ENCODE measurements at places on chromosomes 2 and 18.
A peak's percentile ranks its signal among the peaks of the same experiment; 100 is the strongest.

GRCh38 chr2:20182241-20182931 lies 42.5 kb downstream of the SDC1 start:
- no peak for DNase-seq

DNA sequence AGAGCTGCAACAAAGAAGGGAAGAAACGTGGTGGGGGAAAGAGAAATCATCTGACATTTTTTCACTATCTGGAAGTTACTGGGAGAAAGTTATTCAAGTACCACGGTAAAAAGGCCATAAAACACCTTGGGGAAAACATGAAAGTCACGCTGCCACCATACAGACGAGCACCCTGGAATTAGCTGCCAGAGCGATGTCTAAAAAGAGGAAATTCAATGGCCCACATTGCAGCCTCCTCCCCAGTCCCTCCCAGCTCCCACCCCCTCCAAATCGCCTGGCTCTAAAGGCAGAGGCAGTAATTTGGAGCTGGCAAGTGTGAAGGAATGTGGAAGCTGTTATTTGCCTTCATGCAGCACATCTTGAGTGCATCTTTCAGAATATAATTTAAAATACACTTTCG lies 192.0 kb downstream of the ALK start:
- no peak for DNase-seq

GRCh38 chr2:150925611-150926010 lies 336.1 kb downstream of the RBM43 start:
- no peak for DNase-seq

GRCh38 chr18:48902023-48902855 lies 48.5 kb downstream of the SMAD7 start:
- DNase-seq = no peak

DNA sequence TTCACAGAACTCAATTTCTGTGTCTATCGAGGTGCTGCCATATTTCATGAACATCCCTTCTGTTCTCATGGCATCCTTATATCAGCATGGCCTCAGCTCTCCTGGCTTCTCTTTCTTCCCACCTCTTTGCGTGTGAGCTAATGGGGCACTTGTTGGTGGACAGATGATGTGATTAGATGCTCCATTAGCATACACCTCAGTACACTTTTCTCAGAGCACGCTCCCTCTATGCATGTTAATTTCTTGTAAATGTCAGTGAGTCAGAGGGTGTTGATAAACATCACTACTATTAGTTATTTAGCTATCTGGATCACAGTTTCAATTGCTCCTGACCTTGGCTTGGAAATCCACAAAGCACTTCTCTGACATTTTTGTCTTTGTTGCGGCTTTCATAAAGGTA lies 159.4 kb downstream of the CD8B2 start:
- DNase-seq = no peak

GRCh38 chr2:57990118-57990725 lies 56.4 kb upstream of the VRK2 start:
- no peak for DNase-seq

DNA sequence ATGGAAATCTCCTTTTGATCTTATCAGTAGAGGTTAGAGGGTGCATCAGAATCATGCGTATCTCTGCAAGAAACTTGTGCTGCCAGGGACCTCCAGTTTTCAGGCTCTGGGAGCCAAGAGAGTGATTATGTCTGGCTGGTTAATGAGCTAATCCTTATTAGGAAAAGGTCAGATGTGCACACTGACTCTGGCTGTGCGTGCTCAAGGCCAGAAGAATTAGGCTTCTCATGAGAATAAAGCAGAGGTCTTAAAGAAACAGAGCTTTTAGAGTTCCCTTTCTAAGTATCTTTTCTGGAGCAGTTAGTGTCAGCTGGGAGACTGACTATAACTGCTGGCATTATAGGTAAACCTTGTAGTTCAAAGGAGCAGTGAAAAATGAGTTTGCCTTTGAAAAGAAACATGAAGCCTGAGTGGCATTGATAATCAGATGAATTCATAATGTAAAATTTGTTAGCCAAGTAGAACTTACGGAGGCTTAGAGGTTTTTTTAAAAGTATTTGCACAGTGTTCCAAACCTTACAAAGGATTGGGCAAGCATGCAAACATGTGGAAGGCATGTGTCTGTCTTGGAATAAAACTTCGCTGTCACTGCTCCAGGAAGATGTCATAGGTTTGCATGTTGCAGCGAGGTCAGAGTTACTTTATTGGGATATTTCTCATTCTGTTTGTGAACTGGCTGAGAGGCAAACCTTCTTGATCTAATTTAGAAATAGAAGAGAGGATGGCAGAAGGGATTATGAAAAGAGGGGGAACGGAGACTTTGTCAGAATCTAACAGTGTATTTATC lies 151.7 kb downstream of the ARHGAP28 start:
- no peak for DNase-seq

DNA sequence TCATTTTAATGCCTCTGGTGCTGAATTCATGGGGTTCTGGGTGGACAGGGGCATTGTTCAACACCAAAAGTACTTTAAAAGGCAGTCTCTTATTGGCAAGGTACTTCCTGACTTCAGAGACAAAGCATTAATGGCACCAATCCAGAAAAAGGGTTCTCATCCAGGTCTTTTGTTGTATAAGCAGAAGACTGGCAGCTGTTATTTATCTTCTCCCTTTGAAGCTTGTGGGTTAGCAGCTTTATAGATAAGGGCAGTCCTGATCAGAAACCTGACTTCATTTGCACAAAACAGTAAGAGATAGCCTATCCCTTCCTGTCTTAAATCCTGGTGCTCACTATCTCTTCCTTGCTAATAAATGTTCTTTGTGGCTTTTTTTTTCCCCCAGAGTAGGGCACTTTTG lies 68.8 kb downstream of the VPS54 start:
- DNase-seq = no peak

GRCh38 chr2:160365716-160366367 lies 127.8 kb downstream of the RBMS1 start:
- no peak for DNase-seq

DNA sequence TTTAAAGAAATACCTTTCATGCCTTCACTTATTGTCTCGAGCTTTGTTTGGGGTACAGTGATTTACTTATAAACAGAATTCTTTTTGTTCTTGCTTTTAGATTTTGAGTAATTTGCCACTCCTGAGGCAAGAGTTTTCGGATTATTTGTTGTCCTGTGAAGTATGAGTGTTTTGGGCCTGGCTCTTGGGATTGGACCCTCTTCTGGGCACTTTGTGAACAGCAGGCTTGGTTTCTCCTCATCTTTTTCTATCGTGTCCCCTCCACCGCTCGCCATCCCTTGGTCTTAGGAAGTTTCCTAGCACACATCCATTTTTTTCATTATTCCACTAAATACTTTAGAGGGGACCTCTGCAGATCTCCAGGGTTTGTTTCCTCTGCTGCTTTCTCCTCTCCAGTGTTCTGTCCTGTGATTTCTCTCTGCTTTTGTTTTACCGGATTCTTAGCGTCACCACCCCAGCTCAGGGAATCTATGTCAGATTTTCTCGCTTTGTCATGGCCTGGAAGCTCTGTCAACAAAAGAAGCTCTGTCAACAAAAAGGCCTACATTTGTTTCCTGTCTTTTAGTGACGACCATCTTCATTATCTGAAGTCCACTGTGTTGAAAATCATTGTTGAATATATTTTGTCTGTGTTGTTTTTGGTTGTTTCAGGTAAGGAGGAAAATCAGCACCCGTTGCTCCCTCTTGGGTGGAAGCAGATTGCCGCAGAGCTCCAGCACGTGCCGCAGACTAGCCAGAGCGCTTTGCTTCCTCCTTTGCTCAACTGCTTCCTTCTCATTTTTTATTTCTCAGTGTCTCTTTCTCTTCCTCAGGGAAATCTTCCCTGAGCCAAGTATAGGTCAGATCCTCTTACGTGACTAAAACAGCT lies 27.8 kb downstream of the ANKRD62 start:
- DNase-seq = no peak

DNA sequence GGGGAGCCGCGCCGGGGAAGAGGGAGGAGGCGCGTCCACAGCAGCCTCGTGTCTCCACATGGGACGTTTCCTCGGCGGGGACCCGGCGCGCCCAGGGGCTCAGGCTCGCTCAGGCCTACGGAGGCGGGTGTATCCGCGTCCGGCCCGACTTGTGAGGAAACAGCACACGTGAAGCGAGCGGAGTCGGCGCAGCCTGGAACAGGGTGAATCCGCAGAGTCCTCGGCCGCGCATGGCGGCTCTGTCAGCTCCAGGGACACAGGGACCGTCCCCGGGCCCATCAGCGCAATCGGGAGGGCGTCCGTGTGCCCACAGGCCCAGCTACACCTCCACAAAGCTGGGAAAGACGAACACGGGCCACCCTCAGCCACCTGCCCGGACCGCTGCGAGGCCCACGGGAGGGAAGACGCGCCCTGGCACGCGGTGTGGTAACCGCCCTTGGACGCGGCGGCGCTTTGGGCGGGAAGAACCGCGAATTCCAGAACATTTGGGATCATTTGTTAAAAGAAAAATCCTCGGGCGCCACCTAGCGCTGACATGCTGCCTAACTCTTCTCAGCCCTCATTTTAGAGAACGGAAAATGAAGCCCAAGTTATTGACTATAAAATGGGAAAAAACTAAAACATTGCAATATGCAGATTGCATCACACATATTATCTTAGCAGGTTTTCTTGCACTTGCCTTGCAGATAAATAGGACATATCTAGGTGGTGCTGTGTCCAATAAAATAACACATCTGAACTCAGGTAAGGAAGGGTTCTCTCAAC lies 40.4 kb downstream of the TMEM18 start:
- DNase-seq = peak; percentile 79

DNA sequence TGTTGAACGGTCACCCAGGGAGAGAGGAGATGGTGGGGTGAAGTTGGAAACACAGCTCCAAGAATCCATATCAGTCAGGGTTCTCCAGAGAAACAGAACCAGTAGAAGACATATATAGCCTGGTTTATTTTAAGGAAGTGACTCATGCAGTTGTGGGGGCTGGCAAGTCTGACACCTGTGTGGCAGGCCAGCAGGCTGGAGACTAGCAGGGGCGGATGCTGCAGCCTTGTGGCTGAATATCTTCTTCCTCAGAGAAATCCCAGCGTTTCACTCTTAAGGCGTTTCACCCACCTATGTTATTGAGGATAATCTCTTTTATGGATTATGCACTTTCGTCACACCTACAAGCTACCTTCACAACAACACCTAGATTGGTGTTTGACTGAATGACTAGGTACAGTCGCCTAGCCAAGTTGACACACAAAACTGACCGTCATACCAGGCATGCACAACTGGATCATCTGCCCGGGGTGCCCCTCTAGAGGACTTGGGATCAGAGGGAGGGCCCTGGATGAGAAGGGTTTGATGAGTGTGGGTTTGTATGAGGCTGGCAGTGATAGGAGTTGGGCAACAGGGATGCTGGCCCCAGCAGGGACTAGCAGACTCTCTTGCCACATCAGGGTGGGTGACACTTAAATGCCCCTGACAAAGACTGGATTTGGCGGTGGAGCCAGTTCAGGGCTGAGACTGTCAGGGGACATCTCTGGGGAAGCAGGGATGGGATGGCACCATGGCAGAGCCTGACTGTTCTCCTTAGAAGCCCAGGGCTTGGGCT lies 23.4 kb downstream of the MROH2A start:
- peak; percentile 52 for DNase-seq

DNA sequence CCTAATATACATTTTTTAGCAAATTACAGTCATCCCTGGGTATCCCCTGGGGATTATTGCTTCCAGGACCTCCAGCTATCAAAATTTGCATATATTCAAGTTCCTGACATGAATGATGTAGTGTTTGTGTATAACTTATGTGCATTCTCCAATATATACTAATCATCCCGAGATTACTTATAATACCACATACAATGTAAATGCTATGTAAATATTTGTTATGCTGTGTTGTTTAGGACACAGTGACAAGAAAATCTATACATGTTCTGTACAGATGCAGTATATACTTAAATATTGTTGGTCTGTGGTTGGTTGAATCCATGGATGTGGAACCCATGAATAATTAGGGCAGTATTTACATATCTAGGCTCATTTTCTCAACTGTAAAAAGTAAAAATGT lies 1060.3 kb downstream of the DSC3 start:
- DNase-seq = no peak

GRCh38 chr18:62418258-62418657 lies 93.1 kb downstream of the TNFRSF11A start:
- DNase-seq = no peak

DNA sequence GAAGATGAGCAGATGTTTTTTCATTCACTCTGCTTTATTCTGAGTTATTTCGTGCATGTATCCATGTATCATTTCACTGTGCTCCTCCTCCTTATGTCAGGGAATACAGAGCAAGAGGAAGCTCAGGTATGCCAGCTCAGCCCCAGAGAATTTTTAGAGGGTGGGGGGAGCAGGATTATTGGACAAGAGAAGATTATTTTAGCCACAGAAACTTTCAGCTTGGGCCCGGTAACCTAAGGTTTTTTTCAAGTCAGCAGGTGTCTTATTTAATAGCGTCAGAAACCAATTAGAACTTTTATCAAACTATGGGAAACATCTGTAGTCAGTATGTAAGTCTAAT lies 232.9 kb upstream of the SIX3 start:
- no peak for DNase-seq

GRCh38 chr2:39719317-39719716 lies 53.6 kb downstream of the TMEM178A start:
- no peak for DNase-seq

GRCh38 chr18:76378526-76379215 lies 116.4 kb downstream of the ZNF516 start:
- DNase-seq = peak; percentile 39

DNA sequence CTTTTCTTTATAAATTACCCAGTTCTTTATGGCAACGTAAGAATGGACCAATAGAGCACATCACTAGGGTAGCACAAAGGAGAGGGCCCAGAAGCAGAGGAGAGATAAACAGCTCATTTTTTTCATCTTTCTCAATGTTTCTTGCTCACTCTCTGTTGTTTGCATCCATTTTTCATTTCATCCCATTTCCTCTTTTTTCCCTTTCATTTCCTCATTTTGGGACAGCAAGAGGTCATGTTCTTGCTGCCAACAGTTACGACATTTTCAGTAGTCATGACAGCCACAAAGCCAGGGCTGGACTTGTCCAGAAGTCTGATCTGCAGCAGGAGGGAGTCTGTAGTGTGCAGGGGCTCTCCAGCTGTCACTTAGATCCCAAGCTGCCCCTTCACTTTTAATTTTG lies 52.7 kb upstream of the CYP1B1 start:
- no peak for DNase-seq

DNA sequence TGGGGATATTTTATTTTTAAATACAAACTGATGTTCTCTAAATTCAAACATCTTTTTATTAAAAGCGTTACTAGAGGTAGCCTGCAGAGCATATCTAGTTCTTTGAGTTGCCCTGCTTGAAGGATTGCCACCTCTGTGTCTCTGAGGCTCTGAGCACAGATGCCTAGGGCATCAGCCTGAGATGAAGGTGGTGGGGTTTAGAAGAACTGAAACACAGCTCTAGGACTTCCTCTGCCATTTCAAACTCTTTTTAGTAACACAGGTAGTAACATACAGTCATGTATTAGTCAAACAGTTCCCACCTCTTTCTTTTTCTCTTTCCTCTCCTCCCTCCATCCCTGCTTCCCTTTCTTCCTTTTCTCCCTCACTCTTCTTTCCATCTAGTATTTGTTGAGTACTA lies 57.6 kb downstream of the TTC21B start:
- no peak for DNase-seq

GRCh38 chr2:210795506-210795905 lies 239.1 kb downstream of the CPS1 start:
- DNase-seq = no peak

Measured in activated CD8-positive, alpha-beta memory T cell treated with anti-CD3 and anti-CD28 coated beads, Interleukin-2, amount 50 U/mL, for 48 hours (primary cell).